Left renal pelvis (tissue), 4 donors: ENCODE measurements at places on chromosomes 2 and 18.
A peak's percentile ranks its signal among the peaks of the same experiment; 100 is the strongest.

GRCh38 chr2:38233231-38233983 lies 143.7 kb downstream of the ATL2 start:
- DNase-seq: no peak

GRCh38 chr2:6423157-6423556 lies 442.6 kb downstream of the CMPK2 start:
- no peak for DNase-seq

DNA sequence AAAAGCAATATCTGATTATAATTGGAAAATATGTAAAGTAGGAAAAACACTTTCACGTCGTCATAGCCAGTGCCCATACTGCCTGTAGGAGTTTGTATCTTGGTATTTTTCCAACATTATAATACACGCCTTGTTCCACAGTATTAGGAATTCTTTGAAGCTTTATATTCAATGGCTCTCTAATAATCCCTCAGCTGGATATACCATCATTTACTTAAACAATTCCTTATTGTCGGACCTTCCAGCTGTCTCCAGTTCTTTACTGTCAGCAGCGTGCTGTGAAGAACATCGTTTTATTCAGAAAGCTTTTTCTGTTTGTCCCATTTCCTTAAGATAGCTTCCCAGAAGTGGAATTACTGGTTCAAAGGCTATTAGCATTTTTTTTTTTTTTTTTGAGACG lies 31.7 kb downstream of the ATP6V1C2 start:
- DNase-seq: no peak

DNA sequence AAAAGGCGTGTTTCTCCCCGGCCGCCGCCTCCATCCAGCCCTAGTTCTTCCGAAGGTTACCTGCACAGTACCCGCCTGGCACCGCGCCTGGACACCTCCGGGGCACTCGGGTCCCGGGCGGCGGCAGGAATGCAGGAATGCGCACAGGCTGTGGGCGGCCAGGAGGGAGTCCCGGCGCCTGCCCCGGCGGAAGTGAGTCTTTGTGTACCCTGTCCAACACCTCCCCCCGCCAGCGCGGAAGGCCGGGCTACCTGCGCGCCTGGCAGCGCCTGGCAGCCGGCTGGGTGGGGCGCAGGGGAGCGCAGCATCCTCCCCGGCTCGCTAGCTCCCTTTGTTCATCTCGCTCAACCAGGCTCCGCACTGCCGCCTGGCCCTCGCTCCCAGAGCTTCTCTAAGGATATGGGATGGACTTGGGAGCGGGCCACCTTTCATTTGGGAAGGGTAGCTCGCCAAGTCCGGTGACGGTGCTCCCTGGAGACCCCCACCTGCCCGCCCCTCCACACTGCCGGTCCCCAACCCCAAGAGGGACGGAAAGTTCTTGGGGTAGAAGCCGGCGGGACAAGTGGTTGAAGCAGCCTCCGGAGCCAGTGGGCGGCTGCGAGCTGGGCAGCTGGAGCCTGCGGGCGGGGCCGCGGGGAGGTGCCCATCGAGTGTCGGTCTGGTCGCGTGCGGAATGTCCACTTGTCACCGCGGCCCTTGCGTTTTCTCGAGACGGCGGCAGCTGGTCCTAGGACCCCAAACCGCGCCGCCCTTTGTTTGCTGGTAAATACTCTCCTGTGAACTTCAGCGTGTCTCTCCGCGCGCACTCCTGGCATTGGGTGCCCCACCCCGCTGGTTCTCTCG lies 1.2 kb upstream of the ST6GAL2 start:
- peak; percentile 32 for DNase-seq

DNA sequence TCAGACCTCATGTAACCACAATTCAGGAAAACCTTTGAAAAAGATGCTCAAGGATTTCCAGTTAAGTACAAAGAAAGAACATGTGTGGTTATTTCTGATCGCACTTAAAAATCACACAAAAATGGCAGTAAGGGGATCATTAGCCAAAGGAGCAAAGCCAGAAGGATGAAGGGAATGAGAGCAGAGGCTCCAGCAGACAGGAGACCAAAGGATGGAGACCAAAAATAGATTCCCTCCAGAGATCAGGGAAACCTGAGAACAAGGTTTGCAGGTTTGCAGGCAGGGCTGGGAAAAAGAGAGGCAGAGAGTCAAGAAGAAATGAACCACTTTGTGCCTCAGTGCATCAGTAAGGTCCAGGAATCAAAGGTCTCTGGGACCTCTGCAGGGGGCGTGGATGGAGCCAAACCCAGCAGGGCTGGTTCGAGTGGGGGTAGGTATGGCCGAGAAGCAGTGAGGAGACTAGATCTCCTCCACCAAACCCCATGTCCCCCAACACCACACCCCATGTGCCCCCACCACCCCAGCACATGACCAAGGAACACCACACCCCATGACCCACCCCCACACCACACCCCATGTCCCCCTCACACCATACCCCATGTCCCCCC lies 98.5 kb upstream of the GPC1 start:
- DNase-seq: no peak

GRCh38 chr18:11512096-11513025 lies 97.0 kb upstream of the SLC35G4 start:
- DNase-seq: no peak

DNA sequence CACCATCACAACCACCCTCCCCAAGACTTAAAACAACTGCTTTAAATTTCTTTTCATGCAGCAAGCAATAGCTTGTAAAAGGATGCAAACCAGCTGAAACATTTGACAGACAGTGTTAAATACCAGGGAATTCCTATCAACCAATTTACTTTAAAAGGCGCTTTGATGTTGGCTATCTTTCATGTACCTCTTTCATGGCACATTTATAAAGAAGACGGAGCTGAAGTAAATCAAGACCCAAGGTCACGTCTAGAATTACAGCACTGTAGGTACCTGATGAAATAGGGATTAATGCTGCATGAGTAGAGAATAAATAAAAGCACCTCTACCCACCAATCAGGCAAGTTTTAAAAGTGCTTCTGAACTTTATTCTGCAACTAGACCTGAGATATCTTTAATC lies 78.9 kb downstream of the SRBD1 start:
- peak; percentile 8 for DNase-seq

DNA sequence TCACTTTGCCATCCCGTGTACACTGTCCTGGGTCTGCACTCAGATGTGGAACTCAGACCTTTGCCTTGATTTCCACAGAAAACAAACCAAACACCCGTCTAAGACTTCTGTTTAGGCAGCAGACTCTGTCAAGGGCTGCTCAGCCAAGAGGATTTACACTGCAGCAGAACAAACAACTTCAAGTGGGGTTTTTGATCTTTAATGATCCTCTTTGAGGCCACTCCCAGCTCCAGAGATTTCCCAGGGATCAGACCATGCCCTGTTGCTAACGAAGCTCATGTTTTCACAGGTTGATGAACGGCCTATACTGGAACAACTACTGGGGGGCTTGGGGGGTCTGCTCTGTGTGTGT lies 52.5 kb upstream of the LGALSL start:
- DNase-seq: no peak
